Kidney (tissue), 22 donors: ENCODE measurements at places on chromosomes 4 and X.

GRCh38 chr4:145843148-145843547 is 95.5 kb downstream of the ZNF827 start:
- DNase-seq, result no peak

GRCh38 chr4:169341490-169341889 is 70.7 kb upstream of the SH3RF1 start:
- DNase-seq, result no peak

DNA sequence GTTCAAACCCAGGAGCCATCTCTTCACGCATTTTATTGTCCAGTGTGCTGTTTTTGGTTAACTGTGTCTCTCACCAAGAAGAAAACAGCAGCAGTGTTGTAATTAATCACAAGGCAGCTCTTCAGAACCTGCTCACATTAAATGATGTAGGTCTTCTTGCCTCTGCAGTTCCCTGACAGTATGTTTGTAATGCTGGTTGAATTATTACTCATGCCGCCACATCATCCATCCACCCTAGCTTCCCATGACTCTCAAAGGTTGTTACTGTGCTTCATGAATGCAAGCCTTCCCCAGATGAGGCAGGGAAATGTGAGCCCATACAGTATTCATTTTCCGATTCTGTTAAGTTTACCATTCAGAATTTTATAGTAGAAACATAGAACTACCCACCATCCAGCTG is 17.4 kb downstream of the TLR10 start:
- DNase-seq, result no peak

DNA sequence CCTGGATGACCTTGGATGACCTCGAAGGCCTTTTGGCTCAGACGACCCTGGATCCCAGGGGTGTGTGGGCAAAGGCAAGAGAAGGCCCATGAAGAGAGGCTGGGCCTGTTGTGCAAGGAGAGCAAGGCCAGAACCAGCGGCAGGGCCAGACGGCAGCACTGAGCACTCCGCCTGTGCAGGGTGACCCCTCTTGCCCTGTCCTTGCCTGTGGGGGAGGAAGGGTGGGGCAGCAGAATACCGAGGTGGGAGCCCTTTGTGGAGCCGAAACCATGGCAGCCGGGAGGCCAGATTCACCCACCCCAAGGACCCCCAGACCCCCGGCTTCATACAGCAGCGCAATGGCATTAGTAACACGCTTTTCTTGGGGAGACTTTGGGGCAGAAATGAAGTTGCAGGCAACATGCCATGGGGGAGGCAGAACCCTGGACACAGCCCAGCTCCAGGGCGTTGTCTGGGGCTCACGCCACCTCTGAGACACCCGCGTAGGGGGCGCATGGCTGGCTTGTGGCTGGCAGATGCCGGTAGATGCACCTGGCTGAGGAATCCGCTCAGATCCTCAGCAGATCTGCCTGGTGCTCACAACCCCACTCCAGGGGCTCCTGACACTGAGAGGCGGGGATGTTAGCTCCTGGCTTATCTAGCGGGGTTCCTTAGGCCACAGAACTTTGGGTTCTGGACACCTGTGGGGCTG is 114.5 kb downstream of the FAM53A start:
- no peak for DNase-seq

- no peak for DNase-seq
Observed at GRCh38 chrX:117138070-117138469, 675.3 kb upstream of the CT83 start.
